ENCODE measurements at places on chromosomes 5 and 9.

- DNase-seq = no peak
Measured at GRCh38 chr9:98593354-98594253, 115.1 kb downstream of the GABBR2 start.

- no peak for DNase-seq
Measured at GRCh38 chr5:1752881-1753280, 46.8 kb downstream of the MRPL36 start.

DNA sequence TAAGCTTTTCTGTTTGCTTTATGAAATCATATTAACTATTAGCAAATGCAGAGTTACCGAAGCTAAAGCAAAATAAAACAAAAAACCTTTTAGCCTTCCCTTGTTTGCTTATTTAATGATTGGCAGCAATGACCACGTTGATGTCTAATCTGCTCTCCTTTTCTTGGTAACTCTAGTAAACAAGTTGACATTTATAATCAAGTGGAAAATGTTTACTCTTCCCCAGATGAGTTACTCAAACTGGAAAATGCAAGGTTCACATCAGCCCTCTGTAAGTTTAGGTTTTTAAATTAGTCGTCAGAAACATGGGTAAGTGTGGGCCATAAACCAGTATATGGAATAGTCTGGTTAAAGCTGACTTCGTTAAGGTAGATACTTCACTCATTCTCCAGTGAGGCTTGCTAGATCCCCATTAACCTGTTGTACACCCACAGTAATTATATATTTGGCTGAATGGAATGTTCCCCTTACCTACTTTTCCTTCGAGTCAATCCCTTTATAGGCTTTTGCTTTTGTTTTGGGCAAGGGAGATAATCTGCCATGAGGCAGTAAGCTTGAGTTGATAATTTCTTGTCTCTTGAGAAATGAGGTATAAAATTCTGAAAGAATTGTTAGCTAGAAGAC lies 100.9 kb downstream of the GDNF start:
- no peak for DNase-seq

- DNase-seq = no peak
Measured at GRCh38 chr5:138755084-138755748, 2.0 kb downstream of the CTNNA1 start.

GRCh38 chr9:136021171-136021871 lies 60.1 kb upstream of the UBAC1 start:
- DNase-seq = no peak

- no peak for DNase-seq
Measured at GRCh38 chr9:68558545-68558944, 17.9 kb upstream of the TMEM252 start.

GRCh38 chr9:4318741-4319140 lies 18.9 kb upstream of the GLIS3 start:
- DNase-seq = no peak

DNA sequence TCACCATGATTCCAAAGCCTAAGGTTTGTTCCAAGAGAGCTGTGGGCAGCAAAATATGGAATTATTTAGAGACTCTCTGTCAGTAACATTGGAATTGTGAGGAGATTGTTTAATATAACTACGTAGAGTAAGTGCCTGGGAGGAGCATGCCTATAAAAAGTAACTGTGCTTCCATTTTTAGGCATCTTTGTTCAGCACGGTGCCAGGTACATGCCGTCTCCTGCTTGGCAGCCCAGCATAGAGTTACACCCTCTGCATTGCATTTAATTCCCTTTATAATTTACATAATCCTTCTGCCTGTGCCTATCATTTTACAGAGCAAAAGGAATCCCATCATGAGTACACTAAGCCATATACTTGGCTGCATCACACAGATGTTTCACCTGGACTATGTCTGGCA lies 32.1 kb upstream of the ALDH1A1 start:
- no peak for DNase-seq

DNA sequence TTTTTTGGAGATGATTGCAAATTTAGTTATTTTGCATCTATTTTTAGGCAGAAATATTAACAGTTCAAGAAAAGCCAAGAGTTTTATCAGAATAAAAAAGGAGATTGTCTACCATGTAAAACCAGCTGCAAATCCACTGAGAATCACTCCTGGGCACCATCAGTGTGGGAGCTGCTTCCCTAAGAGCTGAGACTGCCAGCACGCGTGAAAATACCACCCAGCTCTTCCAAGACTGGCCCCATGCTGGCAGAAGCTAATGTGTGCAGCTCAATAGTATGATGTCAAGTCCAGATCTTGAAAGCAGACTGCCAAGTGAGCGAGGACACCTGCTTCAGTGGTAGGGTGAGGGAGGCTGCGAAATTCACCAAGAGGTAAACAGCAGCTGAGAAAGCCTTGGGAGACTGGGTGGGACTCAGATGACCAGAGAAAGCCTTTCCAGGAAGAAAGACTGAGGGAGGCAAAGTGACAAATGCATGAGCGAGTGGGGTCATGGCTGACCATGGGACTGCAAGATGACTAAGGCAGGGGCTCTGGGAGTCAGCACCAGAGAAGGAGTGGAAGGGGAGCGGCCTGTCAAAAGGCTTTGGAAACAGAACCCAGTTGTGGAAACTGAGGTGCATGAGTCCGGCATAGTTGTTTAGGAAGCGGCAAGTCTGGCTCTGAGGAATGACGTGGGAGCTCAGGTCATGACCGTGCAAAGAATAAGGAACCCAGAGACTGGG lies 200.9 kb downstream of the GADD45G start:
- DNase-seq = peak; percentile 15

- no peak for DNase-seq
Measured at GRCh38 chr9:3699883-3700282, 174.1 kb upstream of the RFX3 start.

GRCh38 chr5:54985301-54986268 lies at the start of gene ESM1:
TSS of gene ESM1 (minus strand) at chr5:54985593. CDS start at chr5:54985517, 76 bp downstream.
- no peak for DNase-seq

- no peak for DNase-seq
Measured at GRCh38 chr9:134321946-134322741, 4.1 kb upstream of the RXRA start.

DNA sequence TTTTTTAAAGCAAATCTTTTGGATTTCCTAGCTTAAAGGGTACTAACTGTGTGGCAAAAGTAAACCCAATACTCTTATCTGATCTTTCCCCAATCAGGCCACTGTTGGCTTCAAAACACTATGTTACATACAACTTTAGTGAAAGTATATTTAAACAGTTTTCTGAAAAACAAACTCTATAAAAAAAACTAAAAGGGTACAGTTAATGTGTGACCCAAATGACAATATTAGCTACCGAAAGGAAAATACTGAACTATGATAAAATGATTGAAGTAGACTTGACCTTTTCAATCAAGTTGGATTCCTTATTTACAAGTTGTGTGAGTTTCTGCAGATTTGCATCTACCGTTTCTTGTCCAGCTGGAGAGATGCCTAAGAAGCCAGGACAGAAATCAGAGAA lies 5.8 kb downstream of the MTX3 start:
- DNase-seq = no peak

DNA sequence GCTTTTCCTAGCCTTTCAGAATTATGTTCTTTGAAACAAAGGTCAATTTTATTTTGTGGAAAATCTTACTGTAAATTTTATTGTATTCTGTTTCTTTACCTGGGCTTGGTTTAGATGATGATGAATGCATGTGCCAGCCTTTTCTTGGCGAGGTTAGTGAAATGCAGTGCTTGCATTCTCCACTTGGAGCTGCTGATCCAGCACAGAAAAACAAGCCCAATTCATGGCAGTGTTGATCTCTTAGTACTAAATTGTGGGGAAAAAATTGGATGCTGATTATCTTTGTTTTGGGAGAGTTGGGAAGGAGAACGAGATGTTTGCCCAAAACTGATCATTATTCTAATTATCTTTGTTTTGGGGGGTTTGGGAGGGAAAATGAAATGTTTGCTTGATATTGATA lies 3.7 kb downstream of the HABP4 start:
- no peak for DNase-seq

GRCh38 chr5:116354699-116355098 lies 219.9 kb downstream of the SEMA6A start:
- DNase-seq = no peak

DNA sequence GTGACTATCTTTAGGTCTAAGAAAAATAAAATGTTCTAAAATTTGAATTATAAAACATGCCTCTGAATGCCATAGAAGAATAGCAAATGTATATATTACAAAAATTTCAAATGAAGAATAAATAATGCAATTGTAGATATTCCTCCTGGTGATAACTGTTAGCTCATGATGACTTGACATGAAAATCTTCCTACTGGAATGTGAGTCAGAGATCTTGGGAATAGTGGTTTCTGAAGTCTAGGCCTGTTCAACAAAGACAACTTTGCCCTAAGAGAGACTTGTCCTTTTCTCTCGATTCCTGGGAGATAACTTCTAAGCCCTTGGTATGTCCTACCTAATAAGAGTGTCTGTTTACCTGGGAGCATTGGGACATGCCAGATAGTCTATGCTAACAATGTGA lies 746.3 kb upstream of the RIOK2 start:
- DNase-seq = no peak

- no peak for DNase-seq
Measured at GRCh38 chr9:35882996-35883395, 12.8 kb upstream of the OR13J1 start.

- no peak for DNase-seq
Measured at GRCh38 chr5:27465140-27465539, 426.8 kb upstream of the CDH9 start.

DNA sequence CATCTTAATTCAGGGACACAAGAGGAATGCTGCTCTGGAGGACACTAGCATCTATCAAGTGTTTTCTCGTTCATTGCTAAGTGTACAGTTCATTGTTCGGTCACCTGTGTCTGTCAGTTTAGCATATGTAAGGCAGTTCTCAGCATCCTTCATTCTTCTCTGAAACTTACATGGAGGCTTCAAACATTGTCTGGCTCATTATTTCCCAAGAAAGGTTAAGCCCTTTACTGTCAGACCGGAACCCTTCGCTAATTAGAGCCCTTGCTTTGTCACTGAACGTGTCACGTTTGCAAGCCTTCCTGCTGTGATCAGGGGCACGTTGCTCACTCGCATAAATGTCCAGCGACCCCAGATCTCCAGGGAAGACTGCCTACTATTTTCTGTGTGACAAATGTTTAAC lies 62.3 kb upstream of the RIOK2 start:
- no peak for DNase-seq

DNA sequence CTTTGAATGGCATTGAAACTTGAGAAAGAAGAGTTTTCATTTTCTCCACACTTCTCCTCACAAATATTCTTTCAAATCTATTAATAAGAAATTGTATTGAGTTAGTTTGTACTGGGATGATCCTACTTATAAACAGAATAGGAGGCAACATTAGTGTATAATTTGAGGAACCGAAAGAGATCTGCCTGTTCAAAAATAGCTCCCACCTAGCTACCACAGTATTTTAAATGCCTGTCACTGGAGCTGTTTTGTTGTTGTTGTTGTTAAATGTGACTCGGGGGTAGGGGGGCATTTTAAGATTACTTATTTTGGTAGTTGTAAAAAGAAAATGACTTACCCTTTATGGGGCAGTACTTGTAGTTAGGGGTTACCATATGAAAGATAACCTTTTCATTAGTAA lies 20.1 kb upstream of the HAPLN1 start:
- no peak for DNase-seq

- DNase-seq = no peak
Measured at GRCh38 chr9:20786807-20787206, 102.7 kb downstream of the FOCAD start.

GRCh38 chr9:108281696-108282095 lies 574.1 kb downstream of the ACTL7B start:
- no peak for DNase-seq

DNA sequence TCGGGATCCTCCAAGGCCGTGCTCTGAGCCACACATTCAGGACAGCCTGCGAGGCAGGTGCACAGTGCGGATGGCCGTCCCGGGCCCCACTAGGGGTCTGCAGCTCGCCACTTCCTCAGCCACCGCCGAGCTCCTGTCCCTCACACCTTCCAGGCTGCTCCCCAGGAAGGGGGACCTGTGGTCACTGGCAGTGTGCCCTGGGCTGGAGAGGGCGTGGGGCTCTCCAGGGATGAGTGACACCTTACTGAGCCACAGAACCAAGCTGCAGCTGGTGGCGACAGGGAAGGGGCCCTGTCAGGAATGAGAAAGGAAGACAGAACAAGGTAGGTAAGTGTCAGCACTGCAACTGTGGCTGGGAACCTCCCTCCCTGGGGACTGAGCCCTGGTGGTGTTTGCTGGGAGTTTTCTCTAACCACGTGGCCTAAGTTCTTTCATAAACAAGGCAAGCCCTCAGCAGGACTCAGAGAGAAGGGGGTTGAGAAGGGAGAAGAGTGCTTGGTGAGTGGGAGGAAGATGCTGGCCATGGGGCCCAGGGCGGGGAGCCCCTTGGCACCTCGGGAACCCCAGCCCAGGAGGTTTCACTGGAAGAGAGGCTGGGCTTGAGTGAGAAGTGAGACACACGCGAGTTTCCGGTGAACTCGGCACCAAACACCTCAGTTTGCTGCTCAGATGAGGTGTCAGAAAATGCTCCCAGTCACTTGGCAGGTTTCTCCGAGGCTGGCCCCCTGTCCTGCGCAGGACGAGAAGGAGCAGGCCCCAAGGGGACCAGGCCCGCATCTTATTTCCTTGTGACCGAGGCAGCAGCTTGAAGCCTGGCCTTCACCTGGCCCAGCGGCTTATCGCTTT lies 5.2 kb downstream of the IL13 start:
- DNase-seq = peak; percentile 71

DNA sequence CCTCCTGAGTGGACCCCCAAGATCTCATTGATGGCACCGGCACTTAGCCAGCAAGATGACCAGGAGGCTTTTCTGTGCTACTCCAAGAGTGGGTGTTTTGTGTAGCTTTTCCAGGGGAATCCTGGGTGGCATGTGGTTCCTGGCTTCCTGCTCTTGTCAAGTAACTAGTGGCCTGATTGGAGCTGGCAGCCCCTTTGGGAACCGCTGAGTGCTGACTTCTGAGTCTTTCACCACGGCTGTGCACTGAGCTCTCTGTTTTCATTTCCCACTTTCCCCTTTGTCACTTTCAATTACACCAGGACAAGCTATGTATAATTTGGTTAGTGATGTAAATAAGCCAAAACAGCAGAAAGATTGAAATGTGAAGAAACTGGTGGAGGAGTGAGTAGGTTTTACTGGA lies 255.4 kb downstream of the GOLPH3 start:
- DNase-seq = no peak

DNA sequence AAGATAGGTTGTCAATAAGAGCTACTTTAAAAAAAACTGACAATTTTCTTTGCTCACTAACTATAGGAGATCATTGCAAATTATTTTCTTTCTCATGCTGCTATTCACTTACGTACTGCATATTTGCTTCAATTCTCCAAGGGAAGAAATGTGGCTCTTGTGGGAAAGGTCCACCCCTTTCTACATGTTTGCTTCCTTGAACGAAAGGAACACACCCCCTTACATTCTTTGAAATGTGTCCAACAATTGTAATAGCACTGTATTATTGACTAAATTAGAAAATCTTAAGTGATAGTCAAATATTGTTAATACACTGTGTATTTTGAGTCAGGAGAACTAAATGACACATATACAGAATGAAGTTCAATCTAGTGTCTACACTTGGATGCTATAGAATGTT lies 5.2 kb downstream of the MEF2C start:
- no peak for DNase-seq

GRCh38 chr5:129902816-129903215 lies 1.4 kb upstream of the CHSY3 start:
- DNase-seq = no peak
